CD14-positive monocyte (primary cell): ENCODE measurements at places on chromosomes 5 and 9.

GRCh38 chr9:90288275-90288639 lies 354.4 kb downstream of the DIRAS2 start:
- DNase-seq, result no peak

DNA sequence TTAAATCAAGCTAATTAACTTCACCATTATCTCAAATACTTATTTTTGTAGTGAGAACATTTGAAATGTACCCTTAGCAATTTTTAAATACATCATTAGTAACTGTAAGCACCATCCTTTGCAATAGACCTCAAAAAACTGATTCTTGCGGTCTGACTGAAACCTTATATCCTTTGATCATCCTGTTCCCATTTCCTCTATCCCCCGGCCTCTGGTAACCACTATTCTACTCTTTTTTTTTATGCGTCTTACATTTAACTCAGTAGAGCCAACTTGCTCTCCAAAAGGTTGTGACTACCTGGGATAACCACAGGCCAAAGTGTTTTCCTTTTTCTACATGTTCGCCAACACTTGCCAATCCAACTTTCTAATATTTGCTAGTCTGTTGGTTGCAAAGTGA lies 106.1 kb downstream of the IRX1 start:
- no peak for DNase-seq

DNA sequence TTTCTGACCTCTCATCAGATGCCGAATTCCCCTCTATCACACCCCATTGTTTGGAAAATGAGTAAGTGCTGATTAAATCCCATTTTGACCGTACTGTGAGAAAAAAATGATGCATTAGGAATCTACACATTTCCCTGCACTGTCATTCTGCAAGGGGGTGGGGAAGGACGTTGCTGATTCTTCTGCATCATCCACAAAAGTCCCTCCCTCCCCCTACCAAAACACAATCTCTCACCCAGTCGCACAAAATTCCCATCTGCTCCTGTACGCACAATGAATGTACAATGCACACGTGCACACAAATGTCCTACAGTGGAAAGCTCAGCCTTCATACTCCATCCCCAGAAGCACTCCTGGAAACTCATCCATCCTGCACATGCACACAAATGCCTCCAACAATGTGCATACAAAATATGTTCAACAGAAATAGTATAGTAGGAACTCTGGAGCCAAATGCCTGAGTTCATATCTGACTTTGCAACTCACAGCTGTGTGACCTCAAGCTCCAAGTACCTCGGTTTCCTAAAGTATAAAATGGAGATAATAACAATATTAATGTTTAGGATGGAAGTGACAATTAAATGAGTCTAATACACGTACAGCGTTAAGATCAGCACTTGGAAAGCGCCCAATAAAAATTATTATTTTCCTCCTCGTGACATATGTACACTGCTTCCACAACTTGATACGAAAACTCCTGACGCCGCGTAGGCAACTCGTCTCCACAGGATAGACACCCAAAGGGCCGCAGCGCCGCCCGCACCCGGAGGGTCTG lies 809 bp downstream of the TNIP1 start:
- DNase-seq, result peak; percentile 92

- no peak for DNase-seq
Measured at GRCh38 chr9:76882686-76883085, 23.2 kb downstream of the PRUNE2 start.

GRCh38 chr9:120895951-120896350 lies 19.0 kb upstream of the PHF19 start:
- no peak for DNase-seq

DNA sequence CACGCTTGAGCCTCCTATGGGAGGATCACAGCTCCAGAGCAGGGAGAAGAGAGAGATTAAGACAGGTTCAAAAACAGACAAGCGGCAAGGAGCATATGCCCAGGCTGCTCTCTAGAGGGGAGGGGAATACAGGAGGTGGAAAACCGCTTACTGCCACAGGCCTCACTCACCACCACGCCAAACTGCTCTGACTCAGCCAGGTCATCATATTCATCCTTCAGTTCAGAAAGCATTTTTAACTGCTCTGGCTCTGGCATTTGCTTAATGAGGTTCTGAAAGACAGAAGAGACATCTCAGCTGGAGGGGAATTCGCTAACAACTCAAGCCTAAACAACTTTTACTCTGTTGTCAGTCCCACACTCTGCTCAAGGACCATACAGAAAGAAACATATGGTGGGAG lies 40.1 kb downstream of the PCDHGC5 start:
- no peak for DNase-seq

DNA sequence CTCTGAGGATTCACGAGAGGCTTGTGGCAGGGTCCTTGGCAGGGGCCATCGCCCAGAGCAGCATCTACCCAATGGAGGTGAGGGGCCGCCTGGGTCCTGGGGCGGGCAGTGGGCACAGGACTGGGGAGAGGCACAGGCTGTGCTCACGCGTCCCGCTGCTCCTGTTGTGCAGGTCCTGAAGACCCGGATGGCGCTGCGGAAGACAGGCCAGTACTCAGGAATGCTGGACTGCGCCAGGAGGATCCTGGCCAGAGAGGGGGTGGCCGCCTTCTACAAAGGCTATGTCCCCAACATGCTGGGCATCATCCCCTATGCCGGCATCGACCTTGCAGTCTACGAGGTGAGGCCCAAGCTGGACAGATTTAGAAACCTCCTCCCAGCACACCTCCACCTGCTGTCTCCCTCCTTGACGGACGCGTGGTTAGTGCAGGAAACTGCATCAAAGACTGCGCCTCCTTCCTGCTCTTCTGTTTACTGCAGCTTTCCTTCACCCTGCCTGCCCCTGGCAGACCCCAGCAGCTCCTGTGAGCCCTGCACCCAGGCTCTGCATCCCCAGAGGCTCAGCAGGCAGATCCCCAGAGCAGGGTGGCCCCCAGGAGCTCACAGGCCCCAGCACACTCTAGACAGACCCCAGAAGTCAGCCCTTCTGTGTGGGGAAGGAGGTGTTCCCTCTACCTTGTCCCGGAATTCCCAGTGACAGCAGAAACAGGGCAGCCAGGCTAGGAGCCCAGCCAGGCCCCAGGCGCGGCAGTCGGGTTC lies 21.2 kb downstream of the PTGES2 start:
- no peak for DNase-seq

DNA sequence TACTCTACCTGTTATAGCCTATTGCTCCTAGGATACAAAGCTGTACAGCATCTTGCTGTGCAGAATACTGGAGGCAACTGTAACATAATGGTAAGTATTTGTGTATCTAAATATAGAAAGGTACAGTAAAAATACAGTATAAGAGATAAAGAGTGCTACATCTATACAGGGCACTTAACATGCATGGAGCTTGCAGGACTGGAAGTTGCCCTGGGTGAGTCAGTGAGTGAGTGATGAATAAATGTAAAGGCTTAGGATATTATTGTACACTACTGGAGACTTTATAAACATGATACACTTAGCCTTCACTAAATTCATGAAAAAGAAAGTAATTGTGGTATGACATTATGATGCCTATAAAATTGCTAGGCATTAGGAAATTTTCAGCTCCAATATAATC lies 65.5 kb upstream of the OSMR start:
- DNase-seq, result no peak

DNA sequence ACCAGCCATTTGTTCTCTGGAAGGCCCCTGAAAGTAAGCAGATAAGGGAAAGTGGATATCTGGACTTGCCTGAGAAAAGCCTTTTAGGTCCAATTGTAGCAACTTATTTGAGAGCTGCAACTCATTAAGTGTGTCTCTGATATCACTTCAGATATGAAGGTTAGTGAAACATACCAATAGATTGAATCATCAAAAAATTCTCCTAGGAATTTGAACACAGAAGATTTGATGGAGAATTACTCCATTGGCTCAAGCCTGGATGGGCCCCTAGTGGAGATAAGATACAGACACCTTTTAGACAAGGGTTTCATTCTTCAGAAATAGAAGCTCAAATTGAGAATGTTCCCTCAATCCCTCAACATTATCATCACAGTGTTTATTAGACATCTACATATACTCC lies 356.7 kb downstream of the NDUFS4 start:
- no peak for DNase-seq

- no peak for DNase-seq
Measured at GRCh38 chr5:158080112-158080511, 221.2 kb upstream of the CLINT1 start.

GRCh38 chr5:523441-524222 lies 617 bp downstream of the SLC9A3 start:
- no peak for DNase-seq

DNA sequence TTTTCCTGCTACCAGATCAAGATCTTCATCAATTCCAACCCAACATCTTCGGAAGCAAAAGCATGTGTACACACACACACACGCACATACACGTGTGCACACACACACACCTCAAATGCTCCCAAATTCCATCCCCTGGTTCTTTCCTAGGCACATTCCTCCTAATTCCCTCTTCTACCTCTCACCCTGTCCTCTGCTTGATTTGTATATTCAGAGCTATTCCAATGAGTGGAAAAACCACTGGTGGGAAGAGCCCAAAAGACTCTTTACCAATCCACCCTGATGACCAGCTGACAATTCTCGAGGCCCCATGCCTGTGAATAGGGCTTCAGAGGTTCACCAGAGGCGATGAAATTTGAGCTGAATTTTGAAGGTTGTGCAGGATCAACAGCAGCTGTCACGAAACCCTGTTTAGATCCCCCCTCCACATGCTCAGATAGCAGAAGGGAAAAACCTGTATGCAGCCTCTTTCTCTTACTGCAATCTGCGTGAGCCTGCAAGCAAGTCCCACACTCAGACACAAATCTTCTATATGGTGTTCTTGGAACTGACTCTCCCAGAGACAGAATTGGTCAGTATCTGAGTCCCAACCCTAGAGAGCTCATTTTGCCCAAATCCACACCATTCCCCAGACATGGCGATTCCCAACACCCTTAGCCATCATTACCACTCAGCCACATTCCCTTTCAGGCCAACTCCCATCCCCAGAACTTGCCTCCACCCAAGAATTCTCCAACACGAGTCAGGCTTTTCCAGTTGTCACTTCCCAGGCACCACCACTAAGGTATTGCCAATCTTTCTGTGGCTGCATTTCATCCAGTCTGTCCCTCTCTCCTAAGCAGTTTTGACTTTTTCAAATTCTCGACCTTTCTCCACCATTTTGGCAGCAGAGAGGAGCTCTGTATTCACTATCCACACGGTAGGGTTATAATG lies 4.3 kb upstream of the TRIO start:
- DNase-seq, result no peak

DNA sequence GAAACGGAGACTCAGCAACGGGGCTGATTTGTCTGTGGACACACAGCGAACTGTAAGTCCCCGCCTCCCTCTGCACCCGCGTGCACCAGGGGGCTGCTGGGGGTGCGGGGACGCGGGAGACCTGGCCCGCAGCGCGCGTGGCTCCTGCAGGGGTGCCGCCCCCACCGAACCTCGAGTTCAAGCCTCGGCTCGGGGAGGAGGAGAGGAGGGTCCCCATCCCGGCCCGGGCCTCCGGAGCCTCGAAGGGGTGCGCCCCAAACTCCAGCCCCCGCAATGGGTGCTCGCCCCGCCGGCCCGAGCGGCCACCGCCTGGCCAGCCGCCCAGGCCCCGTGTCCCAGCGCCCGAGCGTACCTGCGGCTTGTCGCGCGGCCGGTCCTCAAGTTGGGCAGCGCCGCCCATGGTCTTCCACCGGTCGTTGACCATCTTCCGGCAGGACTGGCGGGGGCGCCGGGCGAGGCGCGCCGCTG lies 829 bp downstream of the FIBCD1 start:
- no peak for DNase-seq

GRCh38 chr9:131546336-131547084 lies 1.2 kb downstream of the PRRT1B start:
- no peak for DNase-seq

DNA sequence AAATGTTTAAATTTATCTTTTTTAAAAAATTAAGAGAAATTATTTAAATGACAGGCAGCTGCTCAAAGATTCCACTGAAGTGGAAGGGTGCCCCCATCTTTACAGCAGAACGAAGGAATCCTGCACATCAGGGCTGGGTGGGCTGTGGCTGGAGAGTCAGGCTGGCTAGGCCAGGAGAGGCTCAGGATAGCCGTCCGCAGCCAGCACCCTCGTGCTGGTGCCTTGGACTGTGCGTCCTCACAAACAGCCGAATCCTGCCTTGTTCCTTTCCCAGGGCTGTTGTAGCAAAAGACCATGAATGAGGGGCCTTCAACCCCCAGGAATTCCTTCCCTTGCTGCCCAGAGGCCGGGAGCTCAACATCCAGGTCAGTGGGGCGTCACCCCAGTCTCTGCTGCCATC lies 64.6 kb upstream of the FCN1 start:
- no peak for DNase-seq

DNA sequence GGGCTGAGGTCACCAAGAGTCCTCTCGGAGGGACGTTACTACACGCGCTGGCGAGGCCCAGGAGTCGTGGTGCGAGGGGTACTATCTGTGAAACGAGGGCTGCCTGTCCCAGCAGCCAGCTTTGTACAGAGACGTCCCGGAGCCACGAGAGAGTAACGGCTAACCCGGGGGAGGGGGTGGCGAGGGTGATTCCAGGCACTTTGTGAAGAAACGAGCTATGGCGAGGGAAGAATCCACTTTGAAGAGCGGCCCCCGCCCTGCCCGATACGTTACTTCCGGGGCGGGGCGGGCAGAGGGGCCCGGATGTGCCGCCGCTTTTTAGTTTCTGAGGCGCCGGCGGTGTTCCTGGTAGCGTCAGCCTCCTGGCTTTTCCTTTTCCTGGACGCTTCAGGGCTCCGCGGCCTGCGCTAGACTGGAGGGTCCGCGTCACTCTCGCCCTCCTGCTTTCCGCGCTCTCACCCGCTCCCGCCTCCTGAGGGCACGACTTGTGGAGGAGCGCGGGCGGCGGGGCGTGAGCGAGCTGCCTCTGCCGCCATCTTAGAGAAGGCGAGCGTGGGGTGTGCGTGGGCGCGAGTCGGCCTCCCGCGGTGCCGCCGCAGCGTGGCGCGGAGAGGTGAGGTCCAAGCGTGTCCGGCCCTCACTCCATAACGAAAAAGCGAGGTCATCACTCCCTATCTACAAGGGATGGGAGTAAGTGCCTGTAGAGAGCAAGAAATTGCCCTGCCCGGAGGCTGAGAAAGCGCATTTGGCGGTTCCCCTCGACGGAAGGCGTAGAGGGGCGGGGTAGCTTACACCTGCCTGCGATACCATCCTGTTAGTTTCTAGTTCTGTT lies 580 bp upstream of the RFX3 start:
- DNase-seq, result peak; percentile 82

GRCh38 chr9:87888501-87888900 lies 5.8 kb downstream of the SPATA31E1 start:
- no peak for DNase-seq

- DNase-seq, result no peak
Measured at GRCh38 chr5:139342423-139342723, 719 bp downstream of the PAIP2 start.

GRCh38 chr5:92332039-92332438 lies 948.9 kb upstream of the ARRDC3 start:
- DNase-seq, result no peak

DNA sequence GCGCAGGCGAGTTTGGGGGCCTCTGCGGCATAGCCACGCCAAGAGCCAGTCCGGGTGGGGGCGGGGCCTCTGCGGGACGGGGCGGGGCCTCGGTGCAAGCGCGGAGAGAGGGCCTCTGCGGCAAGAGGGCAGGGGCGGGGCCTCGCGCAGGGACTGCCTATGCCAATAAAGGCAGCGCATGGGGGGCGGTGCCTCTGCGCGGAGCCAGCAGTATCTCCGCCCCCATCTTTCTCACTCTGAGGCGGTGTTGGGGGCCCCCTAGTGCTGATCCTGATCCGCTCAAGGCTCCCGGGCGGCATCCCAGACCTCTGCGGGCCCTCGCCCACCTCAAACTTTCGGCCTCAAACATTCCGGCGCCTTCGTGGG lies 9.2 kb upstream of the GPRIN1 start:
- DNase-seq, result peak; percentile 19

GRCh38 chr9:93827545-93828330 lies 127.4 kb downstream of the BARX1 start:
- peak; percentile 12 for DNase-seq

- DNase-seq, result peak; percentile 49
Measured at GRCh38 chr5:60248901-60249300, 355.4 kb upstream of the PDE4D start.
